Peyer's patch (tissue), 4 donors: ENCODE measurements at places on chromosomes 2 and 18.

DNA sequence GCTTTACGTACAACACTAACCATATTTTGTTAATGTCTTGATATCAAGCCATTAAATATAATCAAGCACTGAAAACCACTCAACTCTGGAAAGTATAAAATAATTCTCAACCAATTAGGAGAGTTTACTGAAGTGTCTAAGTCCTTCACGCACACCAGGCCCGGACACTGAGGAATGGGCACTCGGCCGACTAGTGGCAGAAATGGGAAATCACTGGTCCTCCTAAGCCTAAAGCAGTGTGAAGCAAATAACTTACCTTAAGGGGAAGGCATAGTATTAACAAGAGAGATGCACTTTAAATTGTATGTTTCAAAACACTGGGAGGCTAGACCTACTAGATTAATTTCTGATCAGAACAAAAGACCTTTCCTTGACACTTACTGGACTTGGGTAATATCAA, 45.7 kb downstream of the FAM210A start:
- no peak for DNase-seq

DNA sequence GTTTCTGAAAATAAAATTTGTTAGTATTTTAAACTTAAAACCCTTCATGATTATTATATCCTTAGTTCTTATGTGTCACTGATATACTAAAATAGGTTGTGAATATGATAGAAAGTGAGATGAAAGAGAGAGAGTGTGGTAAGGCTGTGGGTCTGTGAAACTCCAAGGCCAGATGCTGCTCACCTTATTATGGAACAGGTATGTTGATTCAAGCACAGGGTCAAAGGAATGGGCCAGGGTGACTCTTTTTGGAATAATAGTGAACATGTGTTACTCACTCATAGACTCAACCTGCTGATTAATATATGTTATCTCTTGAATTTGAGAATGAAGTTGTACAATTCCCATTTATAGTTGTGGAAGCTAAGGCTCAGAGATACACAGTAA, 70.7 kb upstream of the FN1 start:
- no peak for DNase-seq

GRCh38 chr2:229270551-229271410, at the start of gene PID1:
PID1 (minus strand) TSS chr2:229271287; CDS start chr2:229271043, 244 bp downstream.
- peak; percentile 67 for DNase-seq

- DNase-seq: no peak
These were observed 487.6 kb downstream of the TMEM182 start for GRCh38 chr2:103249462-103249861.

DNA sequence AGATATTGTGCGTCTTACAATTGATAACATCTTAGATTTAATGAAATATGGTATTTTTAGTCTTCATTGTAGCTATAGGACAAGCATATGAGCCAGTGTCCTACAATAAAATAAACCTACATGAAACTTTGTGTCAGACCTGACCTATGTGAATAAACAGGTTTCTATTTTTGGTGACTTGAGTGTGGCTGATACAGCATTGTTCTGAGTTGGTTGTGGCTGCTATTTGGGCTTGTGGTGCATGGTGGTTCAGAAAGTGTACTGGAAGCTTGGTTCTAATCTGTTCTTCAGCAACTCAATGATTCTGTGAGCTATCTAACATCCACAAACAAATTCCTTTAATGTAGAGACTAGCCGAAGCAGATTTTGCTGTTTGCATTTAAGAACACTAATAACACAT, 64.9 kb upstream of the MAP2 start:
- no peak for DNase-seq

DNA sequence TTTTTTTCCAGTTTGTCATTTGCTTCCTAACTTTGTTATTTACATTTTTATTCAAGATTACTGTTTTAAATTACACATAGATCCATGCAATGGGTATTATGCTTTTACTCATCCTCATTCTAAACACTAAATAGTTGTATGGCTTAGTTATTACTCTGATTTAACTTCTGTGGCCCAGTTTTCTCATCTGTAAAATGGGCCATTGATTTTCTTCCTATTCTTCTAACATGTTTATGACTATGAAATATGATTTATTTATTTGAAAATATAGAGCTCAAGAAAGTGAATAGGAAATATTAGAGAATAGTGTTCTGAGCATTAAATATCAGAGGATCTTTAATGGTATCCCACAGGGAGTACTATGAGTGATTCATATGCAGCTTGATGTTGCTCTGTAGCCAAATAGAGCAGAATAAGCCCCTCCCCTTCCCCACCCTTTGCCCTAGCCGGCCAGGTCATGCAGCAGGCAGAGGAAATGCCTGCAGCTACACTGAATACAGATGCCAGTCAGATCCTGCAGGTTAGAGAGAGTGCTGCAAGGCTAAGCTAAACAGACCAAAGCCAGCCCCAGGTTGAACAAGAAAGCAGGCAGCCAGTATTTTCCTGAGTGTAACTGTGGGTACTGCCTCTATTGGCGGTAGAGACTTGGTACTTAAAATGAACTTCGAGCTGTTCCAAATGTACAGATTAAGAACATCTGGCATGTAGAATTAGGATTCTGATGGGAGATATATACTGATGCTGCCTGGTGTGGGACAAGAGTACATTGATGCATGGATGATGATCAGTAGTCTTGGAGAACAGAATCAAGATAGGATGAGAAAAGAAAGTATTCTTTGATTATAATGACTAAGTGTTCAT, 11.7 kb upstream of the ACYP2 start:
- peak; percentile 79 for DNase-seq

DNA sequence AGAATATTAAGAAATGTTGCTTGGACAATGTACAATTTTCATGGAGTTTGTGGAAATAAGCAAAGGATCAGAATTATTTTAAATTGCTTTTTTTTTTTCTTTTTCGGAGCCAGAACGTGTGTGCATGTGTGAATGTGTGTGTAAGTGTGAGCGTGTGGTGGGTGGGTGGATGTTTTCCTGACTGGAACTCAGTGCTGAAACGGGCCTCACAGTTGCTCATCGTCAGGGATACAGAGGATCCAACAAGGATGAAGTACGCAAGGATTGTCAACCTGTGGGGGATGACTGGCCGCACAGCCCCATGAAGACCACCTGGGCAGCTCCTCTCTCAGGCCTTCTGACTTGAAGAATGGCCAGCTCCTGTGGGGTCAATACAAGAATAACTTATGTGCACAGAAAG, 17.5 kb downstream of the IL1B start:
- no peak for DNase-seq

GRCh38 chr2:43455296-43455695, 140.5 kb downstream of the THADA start:
- DNase-seq: no peak

DNA sequence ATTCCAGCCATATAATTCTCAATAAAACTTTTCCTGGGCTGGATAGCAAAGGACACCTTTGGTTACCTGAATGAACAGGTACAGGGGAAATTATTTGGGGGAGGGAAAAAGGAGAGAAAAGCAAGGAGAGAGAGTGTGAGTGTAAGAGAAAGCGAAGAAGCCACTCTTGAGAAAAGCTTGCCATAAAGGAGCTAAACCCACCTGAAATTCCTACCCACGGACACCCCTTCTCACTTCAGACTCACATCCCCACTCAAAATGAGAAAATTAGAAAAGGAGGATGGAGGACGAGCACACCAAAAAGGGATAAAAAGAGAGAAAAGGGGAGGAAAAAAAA, 354 bp downstream of the ZEB2 start:
- DNase-seq: no peak

DNA sequence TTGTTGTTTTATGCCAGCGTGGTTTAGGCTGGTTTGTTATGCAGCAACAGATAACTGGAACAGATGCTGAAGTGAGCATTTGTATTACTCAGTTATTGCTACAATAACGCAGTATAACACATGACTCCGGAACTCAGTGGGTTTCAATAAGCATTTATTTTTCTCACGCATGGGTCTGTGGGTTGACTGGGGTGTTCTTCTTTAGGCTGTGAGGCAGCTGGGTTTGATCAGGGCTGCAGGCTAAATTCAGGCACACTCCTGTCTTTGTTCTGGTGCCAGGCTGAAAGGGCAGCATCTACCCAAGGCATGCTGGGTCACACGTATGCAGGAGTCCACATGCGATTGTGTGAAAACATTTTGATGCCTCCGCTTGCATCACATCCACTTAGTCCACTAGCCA, 3.8 kb upstream of the SLC1A4 start:
- no peak for DNase-seq

GRCh38 chr2:70922235-70923234, 13.2 kb upstream of the ATP6V1B1 start:
- DNase-seq: no peak

GRCh38 chr18:12049978-12050811, 43.4 kb upstream of the ANKRD62 start:
- peak; percentile 61 for DNase-seq

DNA sequence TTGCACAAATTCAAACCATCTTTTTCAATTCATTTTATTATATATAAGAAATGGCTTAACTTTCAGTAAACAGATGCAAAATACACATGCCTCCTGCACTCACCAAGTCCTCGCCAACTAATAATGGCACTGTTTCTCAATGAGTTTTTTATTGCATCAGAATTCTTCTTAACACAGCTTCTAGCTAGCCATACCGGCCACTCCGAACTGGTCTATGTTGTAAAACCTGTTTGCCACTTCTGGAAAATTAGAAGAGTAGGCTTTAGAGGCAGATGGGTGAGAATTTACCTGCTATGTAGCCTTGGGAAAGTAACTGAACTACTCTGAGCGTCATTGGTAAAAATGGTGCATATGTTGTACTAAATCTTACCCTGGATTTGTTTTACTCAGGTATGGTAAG, 100.6 kb upstream of the LHCGR start:
- DNase-seq: no peak

DNA sequence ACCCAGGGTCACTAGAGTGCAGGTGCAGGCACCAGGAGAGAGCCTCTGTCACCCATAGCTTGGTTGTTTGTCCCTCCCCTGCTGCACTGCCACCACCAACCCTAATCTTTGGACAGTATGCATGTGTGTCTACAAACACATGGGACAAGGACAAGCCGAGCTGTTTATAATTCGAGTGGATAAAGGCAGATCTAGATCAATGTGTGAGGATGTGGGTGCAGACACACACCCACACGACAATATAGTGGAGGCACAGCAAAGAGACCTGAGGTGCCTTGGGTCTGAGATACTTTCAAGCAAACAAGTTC, 199.2 kb downstream of the TNS1 start:
- no peak for DNase-seq

GRCh38 chr2:60445684-60446179, 107.7 kb downstream of the BCL11A start:
- DNase-seq: no peak

- no peak for DNase-seq
These were observed 25.9 kb upstream of the RFX8 start for GRCh38 chr2:101500860-101501259.

GRCh38 chr18:56987236-56987635, 159.7 kb upstream of the BOD1L2 start:
- DNase-seq: no peak

DNA sequence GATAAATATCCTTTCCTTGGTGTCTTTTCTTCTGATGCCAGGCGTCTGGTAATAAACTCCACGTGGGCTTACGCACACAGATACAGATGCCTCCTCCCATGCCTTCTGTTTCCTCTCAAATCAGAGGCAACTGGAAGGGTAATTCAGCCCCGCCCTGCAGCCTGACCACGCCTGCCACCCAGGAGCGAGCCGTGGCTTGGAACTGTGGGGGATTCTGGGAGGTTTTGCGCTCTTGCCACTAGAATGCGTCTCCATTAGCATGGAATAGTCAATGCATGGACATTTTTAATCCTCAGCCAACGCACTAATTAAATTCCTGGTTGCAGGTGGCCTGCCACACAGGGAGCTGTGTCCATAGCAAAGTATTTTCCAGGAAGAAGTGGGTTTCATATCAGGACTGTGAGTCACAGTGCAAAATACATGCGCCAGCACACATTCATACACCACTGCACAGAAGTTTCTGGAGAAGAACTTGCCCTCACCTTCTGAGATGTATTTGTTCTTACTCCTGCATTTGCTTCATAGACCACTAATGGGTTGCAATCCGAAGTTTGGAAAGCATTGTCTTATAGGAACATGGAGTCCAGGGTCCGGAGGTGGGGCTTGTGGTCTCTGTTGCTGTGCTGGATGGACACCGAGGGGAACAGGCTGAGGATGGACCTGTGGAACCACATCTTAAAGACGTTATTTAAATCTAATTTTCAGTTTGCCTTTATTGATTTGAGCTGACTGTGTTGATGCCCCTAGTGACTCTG, 151.4 kb downstream of the LDLRAD4 start:
- DNase-seq: peak; percentile 77

DNA sequence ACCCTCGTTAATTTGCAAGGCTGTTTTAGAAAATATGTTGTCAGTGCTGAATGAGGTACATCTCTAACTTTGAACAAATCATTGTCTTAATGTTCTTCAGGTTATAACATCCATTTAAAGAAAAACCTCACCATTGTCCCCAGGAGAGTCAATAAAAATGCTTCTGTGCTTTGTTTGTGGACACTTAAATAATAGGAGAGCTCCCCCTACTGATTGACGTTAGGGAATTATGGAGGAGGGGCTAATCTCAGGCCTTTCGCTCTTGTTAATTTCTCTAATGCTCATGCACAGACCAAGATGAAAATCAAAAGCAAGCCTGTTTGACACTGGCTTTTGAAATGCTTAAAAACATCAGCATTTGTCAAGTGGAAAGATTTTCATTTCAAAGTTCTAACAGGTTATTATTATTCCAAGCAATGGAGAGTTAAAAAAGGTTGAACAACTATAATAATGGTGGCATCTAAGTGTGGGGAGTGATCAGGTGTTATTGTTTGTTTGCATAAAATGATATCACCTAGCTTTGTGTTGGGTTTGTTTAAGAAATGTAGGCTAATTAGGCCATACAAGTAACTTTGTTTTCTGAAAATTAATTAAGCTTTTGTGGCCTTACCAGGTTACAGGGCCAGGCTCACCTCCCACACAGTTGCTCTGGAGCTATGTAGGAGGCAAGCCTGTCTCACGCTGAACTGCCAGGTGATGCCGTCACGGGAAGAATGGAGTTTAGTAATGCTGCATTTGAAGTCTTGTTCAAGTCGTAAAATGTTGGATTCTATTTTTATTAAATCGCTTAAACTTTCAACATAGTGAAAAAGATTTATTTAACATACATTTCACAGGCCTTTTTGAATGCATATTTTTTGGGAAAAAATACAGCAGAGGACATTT, 51.7 kb upstream of the SMIM21 start:
- DNase-seq: no peak

DNA sequence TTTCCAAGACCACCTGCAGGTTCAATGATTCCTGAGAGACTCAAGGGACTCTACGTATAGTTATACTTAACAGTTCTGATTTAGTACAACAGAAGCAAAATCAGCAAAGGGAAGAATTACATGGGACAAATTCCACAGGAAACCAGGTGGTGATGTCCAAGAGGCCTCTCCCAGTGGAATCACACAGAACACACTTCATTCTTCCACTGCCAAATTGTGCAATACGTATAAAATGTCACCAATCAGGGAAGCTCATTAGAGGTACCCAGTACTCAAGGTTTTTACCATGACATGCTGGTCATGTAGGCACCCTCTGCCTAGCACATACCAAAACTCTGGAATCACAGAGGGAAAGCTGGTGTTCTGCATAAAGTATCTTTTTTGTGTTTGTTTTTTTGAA, 22.4 kb downstream of the CAPG start:
- no peak for DNase-seq
